GM04503 (cell line): ENCODE measurements at places on chromosomes 1 and 21.

DNA sequence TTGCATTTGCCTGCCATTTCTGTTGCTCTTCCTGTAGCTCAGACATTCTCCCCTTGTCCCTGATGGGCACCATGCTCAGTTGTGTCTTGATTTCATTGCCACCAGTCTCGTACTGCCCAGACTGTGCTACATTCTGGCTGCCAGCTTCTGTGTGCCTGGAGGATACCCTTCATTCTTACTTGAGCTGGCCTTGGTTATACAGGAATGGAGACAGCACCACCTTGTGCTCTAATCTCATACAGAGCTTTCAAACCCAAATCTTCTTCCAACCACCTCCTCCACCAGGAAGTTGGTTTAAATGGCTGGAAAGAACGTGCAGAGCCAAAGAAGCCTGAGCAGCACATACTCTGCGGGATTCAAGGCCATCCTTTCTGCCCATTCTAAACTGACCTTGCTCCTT lies 165.3 kb downstream of the SLC35F3 start:
- no peak for DNase-seq

- DNase-seq = no peak
Measured at GRCh38 chr1:224684979-224685425, 68.9 kb downstream of the CNIH3 start.

- DNase-seq = no peak
Measured at GRCh38 chr1:176136891-176137290, 70.2 kb downstream of the COP1 start.

- no peak for DNase-seq
Measured at GRCh38 chr1:94253456-94254017, 16.2 kb upstream of the ARHGAP29 start.

- no peak for DNase-seq
Measured at GRCh38 chr1:32901823-32902534, 790 bp upstream of the TMEM54 start.

DNA sequence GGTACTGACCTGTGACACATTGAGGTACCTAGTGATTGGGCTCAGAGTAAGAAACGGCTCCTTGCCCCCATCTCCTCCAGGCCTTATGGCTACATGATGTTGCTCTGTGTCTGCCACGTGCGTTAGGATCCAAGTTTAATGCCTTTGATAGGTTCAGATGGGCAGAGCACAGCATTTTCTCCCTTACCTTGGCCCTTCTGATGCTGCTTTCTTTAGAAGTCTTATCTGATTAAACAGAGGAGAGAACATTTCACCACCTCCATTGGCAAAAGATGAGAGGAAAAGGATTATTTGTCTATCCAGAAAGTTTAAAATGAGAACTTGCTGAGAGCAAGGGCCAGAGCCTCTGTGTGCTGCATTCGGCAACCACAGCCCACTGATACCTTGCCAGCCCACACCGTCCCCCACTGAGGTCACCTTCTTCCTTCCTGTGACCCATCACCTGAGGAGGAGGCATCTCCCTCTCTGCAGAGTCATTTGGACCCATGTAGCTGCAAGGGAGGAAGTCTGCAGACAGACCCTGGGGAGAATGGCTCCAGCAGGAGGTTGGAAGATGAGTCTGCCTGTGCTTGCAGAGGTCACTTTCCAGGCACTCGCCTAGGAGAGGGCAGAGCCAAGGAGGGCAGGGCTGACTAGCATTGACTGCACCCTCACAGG lies 16.7 kb downstream of the SHISA4 start:
- DNase-seq = no peak

DNA sequence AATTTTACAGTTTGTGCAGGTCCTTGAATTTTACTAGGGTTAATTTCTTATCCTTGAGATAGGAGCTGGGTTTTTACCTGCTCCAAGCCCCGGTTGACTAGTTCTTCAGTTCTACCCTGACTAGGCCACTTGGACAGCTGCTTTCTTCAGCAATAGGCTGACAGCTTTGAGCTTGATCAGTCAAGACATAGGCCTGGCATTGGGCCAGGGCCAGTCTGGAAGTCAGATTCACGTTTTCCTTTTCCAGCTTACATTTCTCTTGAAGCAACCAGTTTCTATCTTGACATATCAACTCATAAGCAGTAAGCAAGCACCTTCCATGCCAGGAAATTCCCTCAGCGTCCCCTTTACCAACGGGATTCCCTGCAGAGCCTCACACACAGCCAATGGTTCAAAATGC lies 63.7 kb upstream of the AJAP1 start:
- no peak for DNase-seq

DNA sequence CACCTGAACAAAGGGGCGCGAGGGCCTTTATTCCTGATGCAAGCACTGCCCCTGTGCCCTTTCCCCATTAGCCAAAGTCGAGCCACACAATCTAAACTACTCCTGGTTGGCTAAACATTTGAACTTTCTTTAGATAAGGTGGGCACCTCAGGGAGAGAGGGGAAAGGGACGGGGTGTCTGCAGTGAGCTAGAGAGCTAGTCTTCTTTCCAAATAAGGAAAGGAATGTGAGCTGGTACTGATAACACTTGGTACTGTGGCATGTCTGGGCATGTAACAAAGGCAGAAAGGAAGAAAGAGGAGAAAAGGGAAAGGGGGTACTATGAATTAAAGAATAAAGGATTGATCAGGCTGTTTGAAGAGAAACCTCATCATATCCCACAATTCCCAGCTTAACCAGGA lies 62.8 kb downstream of the OVGP1 start:
- no peak for DNase-seq

GRCh38 chr1:94236630-94237290 lies 624 bp downstream of the ARHGAP29 start:
- no peak for DNase-seq

DNA sequence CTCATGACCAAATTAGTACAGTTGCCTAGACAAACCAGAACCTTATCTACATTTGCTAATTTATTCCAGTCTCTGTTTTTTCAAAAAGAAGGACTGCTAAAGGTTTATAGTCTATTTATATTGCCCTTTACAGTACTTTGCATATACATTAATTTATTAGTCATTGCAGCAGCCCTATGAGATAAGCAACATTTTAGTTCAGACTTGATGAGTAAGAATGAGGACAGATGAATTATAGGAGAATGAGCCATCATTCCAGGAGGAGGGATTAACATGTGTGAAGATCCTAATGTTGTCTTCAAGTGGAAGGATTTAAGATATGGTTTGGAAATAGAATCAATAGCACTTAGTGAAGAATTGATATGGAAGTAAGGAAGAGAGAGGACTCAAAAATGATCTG lies 152.4 kb downstream of the KCTD3 start:
- DNase-seq = no peak

- DNase-seq = no peak
Measured at GRCh38 chr1:16717336-16718098, 22.8 kb upstream of the RNU1-4 start.

GRCh38 chr1:161985301-161985822 lies 38.3 kb downstream of the OLFML2B start:
- DNase-seq = no peak

- no peak for DNase-seq
Measured at GRCh38 chr1:46065405-46065804, 67.0 kb downstream of the PIK3R3 start.

GRCh38 chr1:187413405-187414169 lies 584.8 kb downstream of the PLA2G4A start:
- DNase-seq = no peak

GRCh38 chr1:185907246-185907645 lies 173.1 kb downstream of the HMCN1 start:
- DNase-seq = no peak

GRCh38 chr21:42682661-42683210 lies 29.3 kb downstream of the PDE9A start:
- DNase-seq = no peak

DNA sequence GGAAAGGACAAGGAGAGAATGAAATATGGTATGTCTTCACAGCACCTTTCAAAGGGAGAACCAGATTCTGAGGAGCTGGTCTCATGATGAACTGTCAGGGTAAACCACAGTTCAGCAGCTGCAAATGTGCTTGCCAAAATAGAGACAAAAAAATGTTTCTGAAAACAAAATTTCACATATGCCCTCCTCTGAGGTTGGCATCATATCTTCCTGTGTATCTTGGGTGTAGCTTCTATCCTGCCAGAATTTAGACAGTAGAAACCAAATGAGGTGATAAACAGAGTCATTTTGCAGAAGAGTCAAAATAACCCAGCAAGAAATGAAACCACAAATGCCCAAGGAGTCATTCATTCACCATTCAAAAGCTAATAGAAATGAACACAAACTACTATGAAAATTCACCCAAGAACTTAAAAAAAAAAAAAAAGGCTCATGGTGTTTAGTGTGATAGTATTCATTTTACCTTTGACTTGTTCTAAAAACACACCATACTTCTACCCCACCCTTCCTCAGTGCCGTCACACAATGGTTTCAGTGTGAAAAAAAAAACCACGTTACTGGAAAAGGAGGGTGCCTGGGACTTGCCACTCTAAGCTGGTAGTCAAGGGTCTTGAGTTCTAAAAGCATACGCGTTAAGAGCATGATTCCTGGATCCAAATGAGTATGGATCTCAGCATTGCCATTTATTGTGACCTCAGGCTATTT lies 18.5 kb downstream of the SELL start:
- no peak for DNase-seq

GRCh38 chr1:183885142-183885735 lies 80.3 kb downstream of the RGL1 start:
- DNase-seq = no peak

GRCh38 chr1:18701183-18701582 lies 70.5 kb downstream of the PAX7 start:
- no peak for DNase-seq

GRCh38 chr1:44592208-44593145 lies 81.8 kb downstream of the TMEM53 start:
- DNase-seq = no peak

DNA sequence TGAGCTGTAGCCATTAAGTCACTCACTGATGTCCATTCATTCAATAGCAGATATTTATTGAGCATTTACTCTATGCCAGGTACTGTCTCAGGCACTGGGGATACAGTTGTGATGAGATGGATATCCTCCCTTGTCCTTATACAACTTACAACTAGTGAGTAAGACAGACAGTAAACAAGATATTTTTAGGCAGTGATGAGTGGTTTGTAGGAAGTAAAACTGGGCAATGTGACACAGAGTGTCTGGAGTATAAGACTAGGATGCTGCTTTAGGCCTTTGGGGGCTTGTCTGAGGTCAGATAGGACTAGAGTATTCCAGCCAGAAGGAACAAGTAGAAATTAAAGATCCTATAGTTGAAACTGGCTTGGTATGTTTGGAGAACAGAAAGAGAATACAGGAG lies 41.4 kb downstream of the NOS1AP start:
- no peak for DNase-seq

DNA sequence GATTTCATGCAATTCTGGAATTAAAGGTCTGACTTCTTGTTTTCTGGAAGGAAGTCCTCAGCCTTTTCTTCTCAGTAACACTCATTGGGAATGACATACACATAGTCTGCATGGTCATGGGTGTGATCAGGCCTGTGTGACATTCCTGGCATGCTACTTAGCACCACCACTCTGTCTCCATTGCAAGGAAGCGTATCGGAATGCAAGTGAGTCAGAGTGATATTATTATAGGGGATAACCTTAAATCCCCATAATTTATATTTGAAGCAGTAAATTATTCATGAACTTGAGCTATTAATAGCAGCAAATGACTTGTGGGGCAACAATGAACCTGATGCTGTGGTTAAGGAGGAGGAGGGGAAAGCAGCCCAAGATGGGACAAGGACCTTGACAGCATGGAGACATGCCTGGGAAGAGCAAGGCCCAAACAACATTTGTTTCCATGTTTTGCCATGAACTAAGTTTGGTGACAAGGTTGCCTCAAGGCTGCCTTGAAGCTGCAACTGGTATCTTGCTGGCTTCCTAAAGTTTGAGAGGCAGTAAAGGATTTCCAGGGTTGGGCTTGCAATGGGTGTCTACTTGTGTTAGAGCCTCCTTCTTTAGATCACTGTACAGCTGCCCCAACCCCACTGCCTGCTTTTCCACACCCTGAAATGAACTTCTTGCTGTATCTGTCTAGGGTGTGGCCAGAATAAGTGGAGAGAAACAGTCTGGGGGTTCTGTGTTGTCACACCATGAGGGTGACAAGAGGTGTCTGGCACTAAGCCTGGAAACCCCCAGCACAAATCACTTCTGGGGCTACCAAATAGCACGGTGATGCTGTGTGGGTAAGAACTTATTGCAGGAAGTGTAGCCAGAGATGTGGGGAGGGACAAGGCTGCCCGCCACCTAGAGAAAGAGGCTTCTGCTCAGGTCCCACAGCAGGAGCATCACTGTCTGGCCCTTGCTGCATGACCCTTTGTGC lies 4.6 kb downstream of the MAB21L3 start:
- peak; percentile 72 for DNase-seq

- no peak for DNase-seq
Measured at GRCh38 chr1:75999034-75999433, 66.8 kb upstream of the ASB17 start.

DNA sequence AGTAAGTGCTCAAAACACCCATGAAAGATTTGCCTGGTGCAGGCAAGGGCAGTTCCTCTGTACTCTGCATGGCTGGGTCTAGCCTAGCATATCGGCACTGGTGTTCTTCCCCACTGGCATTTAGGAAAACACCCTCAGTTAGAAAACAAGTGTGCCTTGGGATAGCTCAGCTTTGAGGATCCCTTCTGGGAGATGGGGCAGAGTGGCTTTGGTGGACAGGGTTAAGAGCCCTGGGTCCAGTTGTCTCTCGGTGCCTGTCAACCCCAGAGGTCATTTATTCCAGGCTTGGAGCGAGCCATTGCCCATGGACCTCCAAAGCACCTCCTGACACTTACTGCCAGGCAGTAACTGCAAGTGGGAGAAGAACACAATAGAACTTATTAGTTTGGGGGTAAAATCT lies 80.8 kb upstream of the DIRAS3 start:
- no peak for DNase-seq

GRCh38 chr1:65478379-65479026 lies 58.0 kb downstream of the LEPR start:
- DNase-seq = no peak

DNA sequence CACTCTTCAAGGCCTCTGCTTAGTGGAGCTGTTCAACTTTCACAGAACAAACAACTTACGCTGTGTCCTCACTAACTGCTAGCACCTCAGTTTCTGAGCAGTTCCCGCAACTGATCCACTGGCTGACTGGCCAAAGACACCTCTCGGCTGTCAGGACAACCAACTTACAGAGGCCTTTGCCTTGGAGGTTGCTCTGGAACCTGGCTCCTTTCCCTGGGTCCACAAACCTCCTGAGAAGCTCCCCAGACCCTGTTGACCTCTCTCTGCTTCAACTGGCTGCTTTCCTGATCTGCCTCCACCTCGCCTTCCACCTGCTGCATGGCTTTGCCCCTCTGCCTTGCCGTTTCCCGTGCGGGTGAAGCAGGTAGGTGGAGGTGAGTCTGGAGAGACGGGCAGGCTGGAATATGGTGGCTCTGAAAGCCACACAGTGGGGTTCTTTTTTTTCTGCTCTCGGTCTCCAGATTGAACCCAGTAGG lies 13.0 kb downstream of the BTBD19 start:
- DNase-seq = no peak

GRCh38 chr1:90356991-90357390 lies 360.1 kb downstream of the BARHL2 start:
- no peak for DNase-seq

DNA sequence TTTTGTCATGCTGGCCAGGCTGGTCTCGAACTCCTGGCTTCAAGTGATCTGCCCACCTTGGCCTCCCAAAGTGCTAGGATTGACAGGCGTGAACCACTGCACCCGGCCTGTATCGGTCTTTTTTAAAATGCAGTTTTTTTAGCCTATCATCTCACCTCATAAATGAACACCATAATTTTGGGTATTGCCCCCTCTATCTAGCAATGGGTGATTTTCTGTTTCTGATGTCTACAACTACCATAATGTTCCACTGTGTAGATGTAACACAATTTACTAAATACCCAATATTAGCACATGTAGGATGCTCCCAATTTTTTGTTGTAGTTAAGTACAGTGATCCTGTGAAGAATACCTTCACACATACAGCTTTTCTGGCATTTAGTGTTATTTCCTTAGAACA lies 2.0 kb upstream of the CAMTA1 start:
- no peak for DNase-seq
